HS-27A (cell line): ENCODE measurements at places on chromosomes 6 and 20.

GRCh38 chr20:60363698-60364097 is 405.5 kb downstream of the CDH26 start:
- no peak for DNase-seq

DNA sequence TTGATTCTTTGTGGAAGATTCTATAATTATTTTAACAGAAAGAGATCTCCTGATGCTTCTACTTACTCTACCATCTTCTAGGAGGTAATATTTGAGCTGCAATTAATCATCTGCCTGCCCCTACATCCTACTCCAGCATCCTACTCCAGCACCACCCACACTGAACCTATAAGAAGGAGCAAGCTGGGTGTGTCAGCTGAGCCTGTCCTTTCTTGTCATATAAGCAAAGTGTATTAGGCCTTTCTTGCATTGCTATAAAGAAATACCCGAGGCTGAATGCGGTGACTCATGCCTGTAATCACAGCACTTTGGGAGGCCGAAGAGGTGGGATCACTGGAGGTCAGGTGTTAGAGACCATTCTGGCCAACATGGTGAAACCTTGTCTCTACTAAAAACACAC is 84.2 kb upstream of the ARG1 start:
- DNase-seq: no peak

DNA sequence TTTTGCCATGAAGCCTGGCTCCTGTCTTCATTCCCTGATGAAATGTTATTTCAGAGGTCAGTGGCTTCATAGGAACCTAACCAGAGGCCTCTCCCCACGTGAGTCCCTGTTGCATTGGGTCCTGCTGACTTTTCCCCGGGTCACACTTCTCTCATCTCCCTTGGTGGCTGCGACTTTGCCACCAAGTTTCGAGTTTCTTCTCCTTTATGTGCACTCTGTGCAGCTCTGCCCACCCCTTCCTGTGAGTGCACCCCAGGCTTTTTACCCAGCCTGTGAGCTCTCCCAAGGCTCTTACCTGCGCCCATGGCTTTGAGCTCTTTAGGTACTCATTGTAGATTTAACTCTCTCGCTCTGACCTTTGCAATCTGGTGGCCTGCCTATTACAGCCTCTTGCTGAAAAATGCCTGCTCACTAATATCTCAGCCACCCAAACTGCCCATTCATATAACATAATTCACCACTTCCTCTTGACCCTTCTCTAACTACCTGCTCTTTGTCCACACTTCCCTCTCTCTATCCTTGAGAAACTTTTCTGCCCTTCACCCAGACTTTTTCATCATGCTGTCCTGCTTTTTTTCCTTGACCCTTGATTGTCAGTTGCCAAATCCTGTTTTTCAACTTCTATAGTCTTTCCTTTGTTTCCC is 105.9 kb downstream of the SASH1 start:
- DNase-seq: no peak

DNA sequence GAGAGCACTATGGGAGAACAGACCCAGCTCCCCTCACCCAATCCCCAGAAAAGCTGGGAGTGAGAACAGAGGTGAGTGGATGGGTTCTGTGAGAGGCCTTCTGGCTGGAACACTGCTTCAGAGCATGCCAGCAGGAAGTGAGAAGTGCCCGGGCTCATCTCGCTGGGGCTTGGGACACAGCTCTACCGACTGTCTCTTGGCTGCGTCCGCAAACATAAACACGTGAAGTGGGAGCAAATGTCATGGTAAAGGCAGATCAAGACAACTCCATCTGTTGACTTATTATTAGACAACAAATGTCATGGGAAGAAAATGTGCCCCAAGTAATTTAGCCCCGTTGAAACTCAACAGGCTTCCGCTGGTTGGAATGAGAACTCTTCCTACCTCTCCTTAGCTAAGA is 25.9 kb downstream of the GNAS-AS1 start:
- DNase-seq: no peak

- no peak for DNase-seq
Observed at GRCh38 chr6:139325125-139325524, 33.3 kb upstream of the TXLNB start.

DNA sequence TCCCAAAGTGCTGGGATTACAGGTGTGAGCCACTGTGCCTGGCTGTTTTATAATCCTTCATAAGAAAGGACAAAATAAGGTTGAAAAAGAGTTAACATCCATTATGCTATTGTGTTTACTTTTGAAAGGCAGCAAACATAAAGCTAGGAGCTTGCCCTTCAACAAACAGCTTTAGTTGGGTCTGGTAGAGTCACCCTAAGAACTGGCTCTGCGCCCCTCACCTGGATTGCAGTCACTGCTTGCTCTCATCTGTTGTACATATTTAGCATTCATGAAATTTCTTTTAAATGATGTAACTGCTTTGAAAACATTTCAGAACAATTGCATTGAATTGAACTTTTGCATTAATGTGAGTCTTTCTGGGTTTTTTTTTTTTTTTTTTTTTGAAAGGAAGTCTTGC is 38.9 kb downstream of the JARID2 start:
- peak; percentile 71 for DNase-seq

- DNase-seq: no peak
Observed at GRCh38 chr6:41626917-41627316, 11.4 kb upstream of the MDFI start.

GRCh38 chr6:15335385-15335784 is 89.5 kb downstream of the JARID2 start:
- DNase-seq: no peak

GRCh38 chr6:161235776-161236633 is 37.9 kb downstream of the AGPAT4 start:
- no peak for DNase-seq
